Heart right ventricle (tissue), 16 donors: ENCODE measurements at places on chromosomes 6 and 20. TPM values are rescaled to one million over a fixed set of nuclear protein-coding genes. Genes with fewer than 3 reads are reported as not detected.

- no peak for DNase-seq
Observed at GRCh38 chr20:24497851-24498250, 28.4 kb downstream of the SYNDIG1 start.

GRCh38 chr6:36430351-36430750, 12.3 kb downstream of the PXT1 start:
- DNase-seq = no peak

GRCh38 chr6:82467338-82467737, 103.7 kb downstream of the TPBG start:
- no peak for DNase-seq

GRCh38 chr20:22827916-22828315, 207.2 kb upstream of the SSTR4 start:
- DNase-seq = no peak

DNA sequence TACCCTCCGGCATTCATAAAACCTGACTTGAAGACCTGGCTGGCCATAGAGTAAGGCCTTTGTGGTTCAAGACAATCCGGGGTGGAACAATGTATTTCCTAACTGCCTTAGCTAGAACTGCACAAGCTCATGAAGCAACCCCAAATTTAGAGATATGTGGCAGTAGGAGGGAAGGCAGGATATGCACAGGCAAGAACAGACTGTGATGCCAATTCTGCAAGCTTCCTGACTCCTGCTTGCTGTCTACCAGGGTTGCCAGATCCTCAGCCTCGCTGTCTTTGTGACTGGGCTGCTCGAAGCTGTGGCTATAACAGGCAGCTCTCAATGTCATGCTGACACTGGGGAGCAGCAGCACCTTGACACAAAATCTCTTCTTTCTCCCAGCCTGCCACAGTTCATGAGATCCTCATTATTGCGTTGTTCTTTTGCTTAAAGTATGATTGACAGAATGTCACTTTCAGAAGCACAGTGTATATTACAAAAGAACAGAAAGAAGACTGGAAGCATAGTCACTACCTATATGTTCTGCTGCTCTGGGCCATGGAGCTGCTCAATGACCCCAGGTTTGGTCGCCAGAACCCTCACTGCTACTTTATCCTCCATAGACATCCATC, 18.3 kb upstream of the SHLD1 start:
- no peak for DNase-seq

GRCh38 chr6:28315628-28316027, 20.3 kb downstream of the ZSCAN31 start:
- DNase-seq = no peak

DNA sequence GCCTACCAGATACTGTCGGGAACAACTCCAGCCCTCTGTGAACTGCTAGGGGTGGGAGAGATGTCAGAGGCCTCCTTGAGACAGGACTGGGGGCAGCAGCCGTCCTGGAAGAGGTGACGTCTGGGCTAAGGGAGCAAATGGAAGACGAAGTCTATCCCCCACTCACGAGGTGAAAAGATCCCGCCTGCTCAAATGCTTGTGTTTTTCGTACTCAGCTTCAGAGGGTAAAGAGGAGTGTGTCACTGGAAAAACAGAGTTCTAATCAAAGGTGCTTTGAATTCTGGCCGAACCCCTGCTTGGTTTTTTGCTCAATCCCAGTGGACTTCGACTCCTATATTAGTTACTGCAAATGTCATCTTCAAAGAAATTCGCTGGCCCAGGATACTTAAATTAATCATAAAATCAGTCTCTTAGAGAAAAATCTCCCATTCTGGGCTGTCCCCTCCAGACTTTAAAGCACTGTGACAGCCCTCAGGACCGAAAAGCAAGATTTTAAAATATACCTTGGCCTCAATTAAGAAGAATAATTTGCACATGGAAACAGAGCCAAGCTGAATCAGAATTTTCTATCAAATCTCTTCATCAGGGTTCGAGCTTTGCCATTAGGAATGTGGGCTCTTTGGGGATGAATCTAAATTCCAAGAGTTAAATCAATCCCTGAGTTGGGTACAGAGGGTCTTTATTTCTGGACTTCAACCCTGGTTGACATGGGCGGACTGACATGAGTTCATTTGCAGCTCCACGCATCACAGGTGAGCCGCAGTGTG, 61.8 kb upstream of the AFDN start:
- no peak for DNase-seq

DNA sequence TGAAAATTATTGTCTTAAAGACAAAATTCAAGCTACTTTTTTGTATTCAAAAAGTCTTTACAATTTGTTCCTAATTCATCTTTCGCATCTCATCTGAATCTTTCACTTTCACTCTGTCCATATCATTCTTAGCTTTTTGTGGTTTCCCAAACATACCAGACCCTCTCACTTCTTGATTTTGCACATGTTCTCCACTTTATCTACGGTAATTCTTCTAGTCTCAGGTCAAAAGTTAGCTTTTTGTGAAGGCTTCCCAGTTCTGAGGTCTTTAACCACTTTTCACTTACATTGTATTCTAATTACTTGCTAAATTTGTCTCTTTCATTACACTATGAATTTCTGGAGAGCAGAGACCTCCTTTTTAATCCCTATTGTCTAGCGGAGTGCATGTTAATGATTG, 34.6 kb upstream of the EPHA7 start:
- DNase-seq = no peak

GRCh38 chr6:139514819-139515218, 140.4 kb upstream of the CITED2 start:
- DNase-seq = no peak

GRCh38 chr6:102300350-102300749, 906.8 kb downstream of the GRIK2 start:
- DNase-seq = no peak

GRCh38 chr6:167849846-167850459, 23.2 kb downstream of the AFDN start:
- no peak for DNase-seq

DNA sequence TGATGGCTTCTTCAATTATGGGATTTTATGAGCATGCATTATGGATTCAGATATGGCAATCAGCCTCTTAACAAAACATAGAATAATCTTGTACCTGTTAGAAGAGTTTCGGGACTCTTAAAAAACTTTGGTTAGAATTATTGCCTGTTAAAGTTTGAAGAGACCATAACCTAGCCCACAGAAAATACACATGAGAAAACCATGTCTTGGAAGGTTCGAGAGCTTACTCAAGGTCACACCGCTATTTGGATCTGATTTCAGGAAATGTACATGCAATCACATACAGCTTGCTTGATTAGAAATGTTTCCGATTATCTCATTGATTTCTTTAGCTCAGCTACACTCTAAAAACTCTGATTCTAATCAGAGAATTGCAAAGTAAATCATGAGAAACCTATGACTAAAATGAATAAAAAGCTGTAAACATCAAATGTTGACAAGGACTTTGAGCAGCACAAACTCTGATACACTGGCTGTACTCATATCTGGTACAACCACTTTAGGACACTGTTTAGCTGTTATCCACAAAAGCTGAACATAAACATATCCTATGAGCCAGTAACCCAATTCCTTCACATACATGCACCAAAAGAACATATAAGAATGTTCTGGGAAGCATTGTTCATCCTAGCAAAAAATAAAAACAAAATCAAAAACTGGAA, 16.3 kb downstream of the STX7 start:
- DNase-seq = no peak

- no peak for DNase-seq
Observed at GRCh38 chr6:137291441-137291840, 72.3 kb upstream of the IFNGR1 start.

- DNase-seq = no peak
Observed at GRCh38 chr6:15033850-15034203, 212.0 kb upstream of the JARID2 start.

The RBPJL gene
- polyA plus RNA-seq = 0.06 TPM

The ACSS1 gene
- 62.2 TPM for polyA plus RNA-seq

The TAGAP gene
- 0.28 TPM for polyA plus RNA-seq

The CDH4 gene
- 0.04 TPM for polyA plus RNA-seq

The MTFR2 gene
- 0.20 TPM for polyA plus RNA-seq

The RIMS4 gene
- not detected for polyA plus RNA-seq

The TRIM38 gene
- polyA plus RNA-seq = 3.7 TPM

The SLC22A3 gene
- 2.0 TPM for polyA plus RNA-seq

The FNDC11 gene
- 0.29 TPM for polyA plus RNA-seq

The CALHM4 gene
- polyA plus RNA-seq = 0.22 TPM

The KCNQ5 gene
- polyA plus RNA-seq = not detected

The MEP1A gene
- polyA plus RNA-seq = not detected

The THBS2 gene
- polyA plus RNA-seq = 5.2 TPM

The KHDRBS2 gene
- not detected for polyA plus RNA-seq

The MYBL2 gene
- 0.17 TPM for polyA plus RNA-seq
